ENCODE measurements at places on chromosomes 5 and 9. TPM values are rescaled to one million over a fixed set of nuclear protein-coding genes. Genes with fewer than 3 reads are reported as not detected.

The NAIF1 gene
- 7.2 TPM for total RNA-seq

The SPEF2 gene
- 33.5 TPM for total RNA-seq

The BTNL3 gene
- not detected for total RNA-seq

The AK8 gene
- total RNA-seq, result 2.6 TPM

The DND1 gene
- 2.7 TPM for total RNA-seq

The DPYSL3 gene
- total RNA-seq, result 45.0 TPM

The AGXT2 gene
- total RNA-seq, result not detected

DNA sequence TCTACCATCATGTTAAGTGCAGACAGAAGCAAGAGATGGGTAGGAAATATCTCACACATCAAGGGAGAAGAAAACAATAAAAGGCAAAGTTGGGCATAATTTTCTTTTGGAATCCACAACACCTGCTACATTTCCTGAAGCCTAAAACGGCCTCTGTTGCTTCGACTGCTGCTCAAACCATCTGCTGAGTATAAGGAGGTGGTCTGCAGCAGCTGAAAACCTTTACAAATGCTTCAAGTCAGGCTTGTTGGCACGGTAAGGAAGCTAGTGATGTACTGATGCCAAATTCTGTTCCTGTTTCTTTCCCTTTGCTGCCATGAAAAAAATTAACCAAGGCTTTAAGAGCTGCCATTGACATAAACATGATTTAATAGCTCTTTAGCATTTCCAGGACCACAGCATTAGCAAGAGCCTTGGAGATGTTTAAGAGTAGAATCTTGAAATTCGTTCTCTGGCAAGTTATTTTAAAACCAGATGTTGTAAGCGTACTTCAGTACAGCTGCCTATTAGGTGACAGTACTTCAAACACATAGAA lies 75.6 kb downstream of the DMRTA1 start:
- H3K27me3 ChIP-seq, result no peaks in the 10 kb centered on the region
- no peaks in the 10 kb centered on the region for H3K4me1 ChIP-seq
- no peak overlapping the region for H3K27ac ChIP-seq
- no peak for DNase-seq
- H3K36me3 ChIP-seq, result no peaks in the 10 kb centered on the region
- no peak overlapping the region for H3K4me3 ChIP-seq

DNA sequence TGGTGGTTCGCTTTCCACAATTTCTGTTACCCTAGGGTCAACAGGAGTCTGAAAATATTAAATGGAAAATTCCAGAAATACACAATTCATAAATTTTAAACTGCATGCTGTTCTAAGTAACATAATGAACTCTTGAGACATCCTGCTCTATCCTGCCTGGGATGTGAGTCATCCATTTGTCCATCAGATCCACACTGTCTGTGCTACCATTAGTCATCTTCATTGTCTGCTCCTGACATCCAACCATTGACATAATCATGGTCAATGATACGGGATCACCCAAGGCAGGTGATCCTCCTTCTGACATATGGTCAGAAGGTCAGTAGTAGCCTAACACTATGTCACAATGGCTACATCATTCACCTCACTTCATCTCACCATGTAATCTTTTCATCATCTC lies 276.7 kb upstream of the KIF2A start:
- no peaks in the 10 kb centered on the region for H3K4me1 ChIP-seq
- no peak for DNase-seq
- no peaks in the 10 kb centered on the region for H3K27me3 ChIP-seq

DNA sequence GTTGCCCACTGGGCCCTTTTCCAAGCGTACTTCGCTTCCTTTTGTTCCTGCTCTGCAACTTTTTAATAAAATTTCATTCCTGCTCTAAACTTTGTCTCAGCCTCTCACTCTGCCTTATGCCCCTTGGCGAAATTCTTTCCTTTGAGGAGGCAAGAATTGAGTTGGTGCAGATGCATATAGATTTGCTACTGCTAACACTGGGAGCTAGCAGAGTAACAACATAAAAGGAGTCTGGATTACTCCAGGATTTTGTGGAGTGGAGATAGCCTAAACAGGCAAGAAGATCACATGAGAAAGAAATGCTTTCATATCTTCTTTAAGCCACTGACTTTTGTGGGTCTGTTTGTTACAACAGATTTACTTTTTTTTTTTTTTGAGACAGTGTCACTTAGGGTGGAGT lies 12.9 kb upstream of the RFESD start:
- H3K36me3 ChIP-seq, result no peaks in the 10 kb centered on the region
- H3K27me3 ChIP-seq, result no peaks in the 10 kb centered on the region
- H3K27ac ChIP-seq, result no peak overlapping the region
- H3K4me1 ChIP-seq, result no peaks in the 10 kb centered on the region

- no peak for DNase-seq
- no peak overlapping the region for H3K4me3 ChIP-seq
- H3K36me3 ChIP-seq, result no peaks in the 10 kb centered on the region
- no peaks in the 10 kb centered on the region for H3K27me3 ChIP-seq
Measured at GRCh38 chr5:64637144-64637543, 53.2 kb upstream of the SHISAL2B start.

DNA sequence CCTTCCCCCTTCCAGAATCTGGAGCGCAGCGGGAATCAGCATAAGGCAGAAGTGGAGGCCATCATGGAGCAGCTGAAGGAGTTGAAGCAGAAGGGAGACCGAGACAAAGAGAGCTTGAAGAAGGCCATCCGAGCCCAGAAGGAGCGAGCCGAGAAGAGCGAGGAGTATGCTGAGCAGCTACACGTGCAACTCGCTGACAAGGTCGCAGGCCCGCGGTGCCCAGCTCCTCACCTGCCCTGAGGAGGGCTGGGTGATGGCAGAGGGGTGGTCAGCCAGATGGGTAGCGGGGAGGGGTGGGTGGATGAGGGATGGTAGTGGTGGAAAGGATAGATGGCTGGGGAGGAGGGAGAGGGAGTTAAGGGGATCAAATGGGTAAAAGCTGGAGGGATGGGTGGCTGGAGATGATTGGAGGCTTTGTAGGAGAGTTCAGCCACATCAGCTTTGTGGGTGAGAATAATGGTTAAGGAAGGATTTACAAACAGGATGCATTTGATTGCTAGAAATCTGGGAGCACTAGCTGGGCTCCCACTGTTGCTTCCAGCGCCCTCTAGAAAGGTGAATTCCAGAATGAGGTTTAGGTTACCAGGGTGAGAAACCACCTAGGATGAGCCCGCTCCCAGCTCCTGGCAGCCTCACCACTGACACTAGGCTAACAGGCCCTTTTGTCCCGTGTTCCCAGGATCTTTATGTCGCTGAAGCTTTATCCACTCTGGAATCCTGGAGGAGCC lies 19.7 kb upstream of the GLE1 start:
- H3K27me3 ChIP-seq, result no peaks in the 10 kb centered on the region
- no peak overlapping the region for H3K4me3 ChIP-seq
- no peak overlapping the region for H3K27ac ChIP-seq
- H3K4me1 ChIP-seq, result no peaks in the 10 kb centered on the region
- peaks cover 10% of the 10 kb centered on the region for H3K36me3 ChIP-seq
- DNase-seq, result no peak

DNA sequence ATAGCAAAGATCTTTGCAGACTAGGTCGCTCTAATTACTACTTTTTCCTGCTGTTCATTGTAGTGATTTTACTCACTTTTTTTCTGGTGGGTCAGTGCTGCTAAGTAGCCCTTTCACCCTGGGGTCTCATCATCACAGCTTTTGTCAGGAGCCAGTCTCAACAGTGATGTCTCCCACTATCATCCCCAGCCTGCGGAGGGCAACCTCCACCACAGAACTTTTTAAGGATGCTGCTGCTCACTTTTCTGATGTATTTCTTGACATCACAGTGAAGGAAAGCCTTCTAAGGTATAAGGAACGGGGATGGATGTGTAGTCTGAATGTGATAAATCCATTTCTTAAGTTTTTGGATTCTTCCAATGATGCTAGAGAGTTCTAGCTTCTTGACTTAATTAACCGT lies 242.5 kb upstream of the RIOK2 start:
- no peak for DNase-seq
- H3K27me3 ChIP-seq, result no peaks in the 10 kb centered on the region
- no peaks in the 10 kb centered on the region for H3K4me1 ChIP-seq
- H3K4me3 ChIP-seq, result no peak overlapping the region
- no peak overlapping the region for H3K27ac ChIP-seq

DNA sequence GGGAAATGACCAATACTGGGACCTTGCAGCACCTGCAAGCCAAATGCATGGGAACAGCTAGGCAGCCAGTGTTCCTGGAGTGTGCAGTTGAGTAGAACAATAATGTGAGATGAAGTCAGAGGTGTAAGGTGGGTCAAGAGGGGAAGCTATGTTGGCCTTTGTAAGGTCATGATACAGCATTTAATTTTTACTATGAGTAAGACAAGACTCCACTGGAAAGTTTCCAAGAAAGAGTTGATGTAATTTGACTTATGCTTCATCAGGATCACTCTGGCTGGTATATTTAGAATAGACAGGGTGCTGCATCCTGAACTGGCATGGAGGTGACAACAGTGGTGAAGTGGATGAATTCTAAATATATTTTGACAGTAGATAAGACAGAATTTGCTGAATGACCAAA lies 744.8 kb downstream of the KCTD16 start:
- no peak overlapping the region for H3K27ac ChIP-seq
- DNase-seq, result no peak
- H3K27me3 ChIP-seq, result no peaks in the 10 kb centered on the region
- no peaks in the 10 kb centered on the region for H3K36me3 ChIP-seq
- no peak overlapping the region for H3K4me3 ChIP-seq
- no peaks in the 10 kb centered on the region for H3K4me1 ChIP-seq

- no peak for DNase-seq
- H3K27me3 ChIP-seq, result no peaks in the 10 kb centered on the region
- H3K4me1 ChIP-seq, result peaks cover 34% of the 10 kb centered on the region
- H3K36me3 ChIP-seq, result no peaks in the 10 kb centered on the region
Measured at GRCh38 chr5:67090040-67090439, 106.6 kb downstream of the CD180 start.

DNA sequence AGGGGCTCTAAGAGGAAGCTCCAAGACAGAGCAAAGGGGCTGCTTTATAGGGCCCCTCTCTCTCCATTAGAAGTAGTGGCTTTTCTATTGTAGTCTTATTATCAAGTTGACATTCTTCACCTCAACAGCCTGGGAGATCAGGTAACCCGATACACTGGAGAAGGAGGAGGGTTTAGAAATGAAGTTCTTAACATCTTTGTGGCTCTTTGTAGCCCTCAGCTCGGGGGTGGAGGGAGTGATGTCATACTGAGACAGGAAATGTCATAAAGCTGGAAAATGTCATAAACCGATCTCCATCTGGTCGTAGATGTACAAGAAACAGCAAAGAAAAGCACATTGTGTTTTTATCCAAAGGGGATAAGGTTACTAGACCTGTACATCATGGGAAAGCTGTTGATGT lies 17.9 kb downstream of the PDZD2 start:
- no peaks in the 10 kb centered on the region for H3K27me3 ChIP-seq
- no peak overlapping the region for H3K4me3 ChIP-seq
- no peaks in the 10 kb centered on the region for H3K4me1 ChIP-seq
- no peak overlapping the region for H3K27ac ChIP-seq

DNA sequence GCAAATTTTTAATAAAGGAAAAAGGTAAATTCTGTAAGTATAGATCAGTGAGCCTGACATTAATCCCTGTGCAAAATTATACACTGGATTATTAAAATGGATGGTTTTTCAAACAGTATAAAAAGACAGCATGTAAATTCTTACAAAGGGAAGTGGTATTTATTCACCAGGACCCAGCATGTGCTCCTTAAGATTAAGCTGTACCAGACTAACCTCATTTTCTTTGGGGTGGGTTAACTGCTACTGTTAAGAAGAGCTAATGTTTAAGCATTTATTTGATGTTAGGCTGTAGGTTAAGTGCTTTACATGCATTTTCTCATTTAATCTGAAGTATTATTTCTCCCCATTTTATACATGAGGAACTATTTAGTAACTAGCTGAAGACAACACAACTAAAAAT lies 60.3 kb upstream of the RFX3 start:
- no peak overlapping the region for H3K27ac ChIP-seq
- DNase-seq, result no peak
- no peaks in the 10 kb centered on the region for H3K36me3 ChIP-seq
- no peak overlapping the region for H3K4me3 ChIP-seq

DNA sequence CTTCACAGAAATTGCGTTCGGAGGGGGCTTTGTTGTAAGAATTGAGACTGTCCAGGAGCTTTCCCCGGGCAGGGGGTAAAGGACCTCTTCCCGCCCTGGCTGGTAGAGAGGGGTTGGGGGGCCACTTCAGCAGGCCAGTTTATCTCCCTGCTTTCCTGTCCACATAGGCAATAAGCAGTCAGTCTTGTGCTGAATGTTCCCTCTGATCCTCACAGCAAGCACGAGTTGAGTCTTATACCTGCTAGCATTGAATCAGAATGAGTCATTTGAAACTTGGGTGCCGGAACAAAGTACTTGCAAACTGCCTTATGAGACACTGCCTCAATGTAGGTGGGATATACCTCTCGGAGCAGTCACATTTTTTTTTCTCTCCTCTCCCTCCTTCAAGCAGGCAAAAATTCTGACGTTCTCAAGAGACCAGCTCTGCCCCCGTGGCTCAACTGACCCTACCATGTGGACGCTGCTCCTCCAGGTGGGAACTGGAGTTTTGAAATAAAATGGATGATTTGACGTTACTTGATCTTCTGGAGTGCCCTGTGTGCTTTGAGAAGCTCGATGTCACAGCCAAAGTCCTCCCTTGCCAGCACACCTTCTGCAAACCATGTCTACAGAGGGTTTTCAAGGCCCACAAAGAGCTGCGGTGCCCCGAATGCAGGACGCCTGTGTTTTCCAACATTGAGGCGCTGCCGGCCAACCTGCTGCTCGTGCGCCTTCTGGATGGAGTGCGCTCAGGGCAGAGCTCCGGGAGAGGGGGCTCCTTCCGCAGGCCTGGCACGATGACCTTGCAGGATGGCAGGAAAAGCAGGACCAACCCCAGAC lies 1.3 kb downstream of the SH3RF2 start:
- no peak for DNase-seq
- H3K4me1 ChIP-seq, result no peaks in the 10 kb centered on the region
- H3K4me3 ChIP-seq, result no peak overlapping the region
- no peak overlapping the region for H3K27ac ChIP-seq
- no peaks in the 10 kb centered on the region for H3K27me3 ChIP-seq

- H3K27ac ChIP-seq, result no peak overlapping the region
- H3K4me3 ChIP-seq, result no peak overlapping the region
- DNase-seq, result no peak
Measured at GRCh38 chr5:155129513-155129880, 115.9 kb downstream of the KIF4B start.

All from tibial nerve (tissue), 4 donors.